ENCODE measurements at places on chromosomes 5 and 9.

- DNase-seq, result no peak
Observed at GRCh38 chr9:19133549-19134345, 6.5 kb upstream of the PLIN2 start.

DNA sequence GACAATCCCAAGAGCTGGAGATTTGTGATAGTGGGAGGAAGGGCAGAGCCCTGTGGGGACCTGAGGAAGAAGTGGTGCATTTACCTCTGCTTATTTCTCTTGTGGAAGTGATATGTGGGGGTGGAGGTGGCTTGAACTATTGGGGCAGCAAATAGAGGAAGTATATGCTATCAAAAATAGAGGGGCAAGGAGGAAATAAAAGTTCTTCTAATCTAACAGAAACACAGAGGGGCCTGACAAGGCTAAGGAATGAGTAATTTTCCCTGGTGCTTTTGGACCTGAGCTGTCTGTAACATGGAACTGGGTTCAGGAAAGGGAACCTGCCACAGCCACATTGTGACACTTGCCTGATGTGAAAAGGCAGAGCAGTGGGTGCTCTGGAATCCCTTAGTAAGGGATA lies 378.6 kb upstream of the KLF4 start:
- DNase-seq, result no peak

GRCh38 chr9:82553654-82554366 lies 509.1 kb downstream of the RASEF start:
- no peak for DNase-seq

DNA sequence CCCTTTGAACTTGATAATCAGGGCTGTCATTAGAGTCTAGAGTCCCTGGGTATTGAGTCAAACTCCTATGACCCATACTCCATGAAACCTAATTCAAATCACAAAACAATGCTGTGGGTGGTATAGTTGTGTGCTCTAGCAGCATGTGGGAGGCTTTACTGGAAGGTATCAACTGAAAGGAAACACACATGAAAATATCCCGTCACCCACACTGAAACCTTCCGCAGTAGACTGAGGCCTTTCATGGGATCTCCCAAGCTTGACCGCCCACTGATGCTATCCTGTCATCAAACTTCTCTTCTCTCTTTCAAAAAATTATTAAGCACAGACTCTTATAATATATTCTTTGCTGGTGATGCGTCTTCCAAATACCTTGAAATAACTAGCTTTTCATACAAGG lies 569.1 kb upstream of the MEF2C start:
- DNase-seq, result no peak

- DNase-seq, result no peak
Observed at GRCh38 chr9:130124085-130124860, 47.9 kb upstream of the NCS1 start.

DNA sequence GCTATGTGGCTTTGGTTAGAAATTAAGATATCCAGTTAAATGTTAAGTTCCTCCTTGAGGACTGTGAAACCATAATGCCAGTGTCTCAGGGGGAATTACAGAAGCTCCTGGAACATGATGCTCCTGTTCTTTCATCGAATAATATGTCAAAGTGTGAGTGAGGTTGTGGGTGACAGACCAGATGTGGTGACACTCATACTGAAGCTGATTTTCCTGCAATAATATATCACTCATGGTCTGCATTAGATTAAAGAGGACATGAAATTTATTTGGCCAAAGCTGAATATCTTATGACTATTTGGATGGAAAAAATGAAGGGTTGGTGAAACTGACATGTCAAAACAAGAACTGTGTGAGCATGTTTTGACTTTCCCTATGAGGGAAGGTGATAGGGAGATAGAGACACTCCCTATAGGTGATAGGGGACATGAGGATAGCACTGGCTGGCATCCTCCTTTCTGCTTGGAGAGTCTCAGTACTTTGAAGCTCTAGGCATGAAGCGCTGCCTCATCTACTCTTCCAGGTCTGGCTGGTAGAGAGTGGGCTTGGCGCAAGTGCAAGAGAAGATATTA lies 173.5 kb downstream of the ARHGEF28 start:
- no peak for DNase-seq

DNA sequence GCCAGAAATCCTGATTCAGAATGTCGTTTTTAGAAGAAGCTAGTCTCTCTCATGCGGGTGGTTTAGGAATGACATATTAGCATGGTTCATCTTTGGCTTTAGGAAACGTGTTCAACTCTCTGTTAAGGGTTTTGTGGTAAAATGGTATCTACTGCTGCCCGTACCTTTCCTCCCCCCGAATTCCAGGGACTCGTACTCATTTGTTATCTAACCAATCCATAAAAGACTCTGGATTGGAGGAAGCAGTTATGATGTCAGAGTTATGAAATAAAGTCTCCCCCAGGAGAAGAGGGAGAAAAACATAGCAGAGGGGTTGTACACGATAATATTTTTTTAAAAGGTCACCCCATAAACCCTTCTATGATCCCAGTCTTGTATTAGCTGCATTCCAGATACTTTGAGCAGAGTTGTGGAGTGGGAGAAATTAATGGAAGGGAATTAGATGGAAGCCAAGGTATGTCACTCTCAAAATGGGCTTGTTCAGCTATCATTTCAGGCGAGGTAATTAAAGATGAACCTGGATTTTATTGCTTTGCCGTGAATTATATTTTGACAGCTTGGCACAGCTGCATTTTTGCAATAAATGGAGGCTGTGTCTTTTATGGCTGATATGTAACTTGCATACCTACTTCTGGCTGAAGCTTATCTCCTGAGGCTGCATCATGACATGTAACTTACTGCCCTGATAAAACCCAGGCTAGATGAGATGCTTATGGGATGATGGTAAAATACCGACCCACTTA lies 31.3 kb downstream of the RAI14 start:
- peak; percentile 11 for DNase-seq

DNA sequence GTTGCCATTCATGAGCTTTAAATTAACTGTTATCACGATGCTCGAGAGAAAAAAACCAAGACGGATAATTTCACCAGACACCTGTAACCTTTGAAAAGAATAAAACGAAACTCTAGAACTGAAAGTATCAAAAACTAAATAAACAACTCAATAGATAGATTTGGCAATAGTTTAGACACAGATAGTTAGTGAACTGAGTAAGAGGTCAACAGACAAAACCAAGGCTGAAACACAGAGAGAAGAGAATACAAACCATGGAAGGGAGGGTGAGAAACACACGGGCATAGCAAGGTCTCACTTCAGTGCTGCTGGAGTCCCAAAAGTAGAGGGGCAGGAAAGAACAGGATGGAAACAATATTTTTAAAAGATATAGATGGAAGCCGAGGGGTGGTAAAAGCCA lies 3.3 kb upstream of the OR2V1 start:
- no peak for DNase-seq

- DNase-seq, result no peak
Observed at GRCh38 chr5:67098656-67099055, 97.9 kb downstream of the CD180 start.

GRCh38 chr5:142979636-142980035 lies 209.5 kb downstream of the ARHGAP26 start:
- no peak for DNase-seq

- no peak for DNase-seq
Observed at GRCh38 chr9:4743131-4743875, 2.3 kb upstream of the AK3 start.

DNA sequence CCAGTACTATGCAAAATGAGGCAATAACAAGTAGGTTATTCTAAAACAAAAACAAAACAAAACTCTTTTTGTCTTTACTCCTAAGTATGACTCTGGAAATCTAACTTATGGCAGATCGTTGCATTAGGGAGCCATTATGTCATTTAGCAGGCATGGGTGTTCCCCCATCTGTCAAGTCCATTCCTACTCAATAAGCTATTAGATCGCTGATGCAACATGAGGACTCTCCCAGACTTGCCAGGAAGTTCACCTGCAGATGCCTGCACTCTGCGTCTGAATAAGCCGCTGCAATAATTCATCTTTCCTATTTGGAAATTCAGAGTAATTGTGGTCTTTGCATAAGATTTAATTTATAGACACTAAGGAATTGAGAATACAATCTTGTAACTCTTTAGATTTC lies 585.0 kb downstream of the KIF4B start:
- no peak for DNase-seq

DNA sequence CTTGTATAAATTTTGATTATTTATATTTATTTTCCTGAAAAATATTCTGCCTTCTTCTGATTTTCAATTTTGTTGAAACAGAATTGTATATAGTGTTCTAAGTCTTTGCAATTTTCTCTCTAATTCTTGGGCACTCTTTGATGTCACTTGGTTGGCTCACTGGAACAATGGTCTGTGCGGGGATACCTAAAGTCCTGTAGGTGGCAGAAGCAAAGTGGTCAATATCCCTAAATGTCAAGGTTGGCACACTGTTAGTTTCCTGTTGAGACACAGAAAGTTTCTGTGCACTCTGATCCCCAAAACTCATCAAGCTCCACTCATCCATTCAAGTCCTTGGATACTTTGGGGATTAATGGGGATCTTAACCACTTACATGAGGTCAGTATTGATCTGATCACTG lies 480.8 kb upstream of the CCNG1 start:
- no peak for DNase-seq

GRCh38 chr5:170611449-170612090 lies 107.8 kb downstream of the KCNIP1 start:
- no peak for DNase-seq

DNA sequence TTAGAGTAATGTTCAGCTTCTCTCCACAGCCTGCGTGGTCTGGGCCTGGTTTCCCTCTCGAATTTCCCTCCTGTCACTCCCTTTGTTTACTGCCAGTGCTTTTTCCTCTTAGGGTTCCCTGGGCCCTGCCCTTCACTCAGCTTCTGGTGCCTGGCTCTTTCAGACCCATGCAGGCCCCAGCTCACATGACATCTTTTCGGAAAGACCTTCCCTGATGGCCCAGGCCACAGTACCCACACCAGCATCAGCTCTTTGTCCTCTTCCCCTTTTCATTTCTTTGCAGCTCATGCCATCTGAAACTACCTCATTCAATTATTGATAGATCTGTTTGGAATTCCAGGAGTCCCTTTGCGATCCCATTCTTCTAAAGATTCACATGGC lies 68.1 kb upstream of the ABL1 start:
- DNase-seq, result no peak

DNA sequence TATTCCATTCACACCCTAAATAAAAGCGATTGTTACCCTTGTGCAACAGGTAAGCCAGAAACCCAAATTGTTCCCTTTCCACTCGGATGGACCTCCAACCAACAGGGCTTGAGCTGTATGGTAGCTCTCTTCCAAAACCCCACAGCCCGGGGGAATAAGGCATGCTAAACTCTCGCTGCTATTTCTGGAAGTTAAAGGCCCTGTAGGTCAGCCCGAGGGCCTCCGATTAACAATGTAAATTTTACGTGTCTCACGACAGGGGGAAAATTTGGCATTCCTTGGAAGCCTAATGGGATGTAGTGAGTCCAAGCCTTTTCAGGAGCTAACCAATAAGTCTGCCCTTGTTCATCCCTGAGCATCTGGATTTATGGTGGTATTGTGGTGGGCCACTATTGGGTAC lies 26.0 kb downstream of the CNOT8 start:
- no peak for DNase-seq

DNA sequence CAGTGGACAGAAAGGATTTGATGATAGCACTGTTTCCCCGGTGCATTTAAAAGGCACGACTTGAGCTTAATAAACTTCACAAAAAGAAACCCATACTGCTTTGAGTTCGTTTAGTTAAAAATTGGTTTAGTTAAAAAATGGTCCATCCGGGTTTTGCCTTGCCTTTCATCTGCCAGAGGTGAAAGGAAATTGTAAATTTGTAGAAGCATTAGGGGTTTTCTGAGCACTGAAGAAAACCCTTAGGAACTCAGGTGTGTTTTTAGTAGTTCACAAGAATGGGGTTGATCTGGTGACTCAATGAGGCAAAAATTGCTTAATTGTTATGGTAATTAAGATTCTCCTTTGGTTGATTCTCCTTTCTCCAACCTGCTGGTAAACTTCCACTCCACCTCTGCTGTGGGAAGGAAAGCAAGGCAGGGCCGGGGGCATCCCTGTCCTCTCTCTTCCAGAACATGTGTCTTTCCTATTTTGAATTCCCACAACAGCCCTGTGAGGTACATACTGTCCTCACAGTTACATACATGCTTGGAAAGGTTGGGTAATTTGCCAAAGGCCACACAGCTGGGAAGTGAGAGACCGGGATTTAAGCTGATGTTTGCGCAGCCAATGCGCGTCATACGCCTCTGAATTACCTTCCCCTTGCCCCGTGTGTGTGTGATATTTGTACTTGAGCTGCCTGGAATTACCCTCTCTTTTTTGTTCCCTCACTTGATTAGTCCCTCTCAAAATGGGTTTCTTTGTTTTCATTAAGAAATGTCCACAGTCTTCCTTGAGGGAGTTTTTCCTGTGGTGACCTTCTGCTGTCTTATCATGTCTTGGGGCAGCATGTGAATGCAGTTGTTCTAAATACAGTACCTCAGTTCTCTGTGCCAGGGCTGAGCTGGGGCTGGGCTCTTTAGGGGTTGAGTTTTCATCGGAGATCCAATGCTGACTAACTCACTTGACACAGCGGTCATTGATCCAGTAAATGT lies 94.4 kb downstream of the ARHGAP26 start:
- no peak for DNase-seq

GRCh38 chr5:121726991-121727390 lies 124.7 kb upstream of the FTMT start:
- DNase-seq, result no peak

DNA sequence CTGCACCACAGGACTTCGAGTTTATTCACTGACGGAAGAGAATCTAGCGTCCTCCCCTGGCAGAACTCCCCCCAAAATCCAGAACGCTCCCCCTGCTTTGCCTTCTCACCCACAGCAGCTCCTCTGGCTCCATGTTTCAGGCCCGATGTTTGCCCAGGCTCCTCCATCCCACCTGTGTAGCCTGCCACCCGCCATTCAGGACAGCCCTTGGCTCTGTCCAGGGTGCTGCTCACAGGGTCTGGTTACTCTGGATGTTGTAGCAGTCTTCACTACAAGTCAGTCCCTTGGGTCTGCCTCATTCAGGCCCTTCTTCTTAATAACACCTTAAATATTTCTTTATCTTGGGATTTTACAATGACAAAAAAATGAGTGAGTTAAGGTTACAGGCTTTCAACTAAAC lies 41.3 kb upstream of the SV2C start:
- DNase-seq, result no peak

DNA sequence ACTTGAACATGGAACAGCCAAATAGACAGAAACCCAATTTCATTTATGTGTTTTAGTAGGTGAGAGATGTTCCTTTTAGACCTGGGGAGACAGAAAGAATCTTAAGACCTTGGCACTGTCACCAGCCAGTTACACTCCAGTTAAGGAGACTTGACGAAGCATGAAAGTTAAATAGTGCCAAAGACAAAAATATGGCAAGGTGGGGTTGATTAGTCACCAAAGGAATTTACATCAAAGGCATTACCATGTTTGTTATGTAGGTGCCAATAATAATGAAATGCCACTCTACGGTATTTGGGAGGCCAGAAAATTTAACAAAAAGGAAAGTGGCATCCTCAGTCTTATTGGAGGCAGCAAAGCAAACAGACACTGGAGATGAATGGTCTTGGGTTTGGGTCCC lies 9.2 kb upstream of the IL12B start:
- DNase-seq, result no peak

- DNase-seq, result no peak
Observed at GRCh38 chr9:86990290-86990689, 43.0 kb upstream of the GAS1 start.
